ENCODE measurements at places on chromosomes 11 and 22.

DNA sequence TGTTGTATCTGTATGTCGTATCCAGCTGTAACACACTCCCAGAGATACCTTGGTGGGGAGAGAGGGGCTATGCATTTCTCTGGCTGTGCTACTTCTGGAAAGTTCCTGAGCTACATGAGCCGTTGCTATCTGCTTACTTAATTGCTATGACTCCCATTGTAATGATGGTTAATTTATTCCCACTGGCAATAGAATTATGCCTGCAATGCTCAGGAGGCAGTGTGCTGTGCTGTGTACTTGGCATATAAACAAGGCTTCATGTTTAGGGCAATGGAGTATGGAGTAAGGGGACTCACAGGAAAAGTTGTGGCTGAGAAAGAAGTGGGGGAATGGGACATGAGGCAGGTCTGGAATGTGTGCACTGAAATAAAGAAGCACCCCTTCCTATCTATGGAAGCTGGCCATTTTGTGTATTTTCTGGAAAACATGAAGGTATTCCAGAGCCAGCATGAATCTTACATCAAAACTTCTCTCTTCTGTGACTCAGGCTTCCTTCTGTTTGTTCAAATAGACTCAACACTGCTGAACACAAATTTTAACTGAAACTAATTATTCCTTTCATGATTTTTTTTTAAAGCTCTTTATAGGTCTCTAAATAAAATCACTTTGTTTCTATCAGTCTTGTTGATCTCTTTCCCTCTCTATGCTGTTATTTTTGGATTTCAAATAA, 40.6 kb downstream of the CD44 start:
- no peak for DNase-seq

DNA sequence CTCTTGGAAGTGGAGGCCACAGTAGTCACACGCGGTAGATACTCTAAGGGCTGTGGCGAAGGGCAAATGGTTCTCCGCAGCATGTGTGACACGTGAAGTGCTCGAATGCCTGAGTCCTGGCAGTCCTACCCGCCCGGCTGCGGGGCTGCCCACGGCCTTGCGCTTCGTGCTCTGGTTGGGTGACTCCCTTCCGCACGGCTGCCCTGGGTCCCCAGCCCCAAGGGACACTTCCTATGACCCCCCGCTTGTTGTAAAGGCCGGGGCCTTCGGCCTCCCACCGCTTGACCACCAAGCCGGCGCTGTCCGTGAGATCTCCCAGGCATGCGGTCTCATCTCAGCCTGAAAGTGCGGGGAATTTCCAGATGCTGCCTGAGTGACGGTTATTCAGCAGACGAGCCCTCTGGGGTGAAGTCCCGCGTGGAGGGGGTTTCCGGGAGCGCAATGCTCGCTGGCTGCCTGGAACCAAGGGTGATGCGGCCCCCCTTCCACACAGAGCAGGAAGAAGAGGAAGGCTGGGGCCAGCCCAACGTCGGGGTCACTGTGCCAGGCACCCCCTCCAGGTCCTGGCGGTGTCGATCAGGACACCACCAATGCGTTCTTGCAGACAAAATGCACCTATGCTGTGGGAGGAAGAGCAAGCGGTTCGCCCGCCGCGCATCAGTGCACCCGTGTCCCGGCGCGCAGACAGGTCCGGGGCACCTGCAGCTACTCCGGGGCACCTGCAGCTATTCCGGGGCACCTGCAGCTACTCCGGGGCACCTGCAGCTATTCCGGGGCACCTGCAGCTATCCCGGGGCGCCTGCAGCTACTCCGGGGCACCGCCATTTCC, 171.2 kb downstream of the OPCML start:
- no peak for DNase-seq

GRCh38 chr22:42931421-42932196, 74.5 kb upstream of the ARFGAP3 start:
- no peak for DNase-seq

- no peak for DNase-seq
Observed at GRCh38 chr22:22403771-22404170, 104.8 kb downstream of the ZNF280B start.

DNA sequence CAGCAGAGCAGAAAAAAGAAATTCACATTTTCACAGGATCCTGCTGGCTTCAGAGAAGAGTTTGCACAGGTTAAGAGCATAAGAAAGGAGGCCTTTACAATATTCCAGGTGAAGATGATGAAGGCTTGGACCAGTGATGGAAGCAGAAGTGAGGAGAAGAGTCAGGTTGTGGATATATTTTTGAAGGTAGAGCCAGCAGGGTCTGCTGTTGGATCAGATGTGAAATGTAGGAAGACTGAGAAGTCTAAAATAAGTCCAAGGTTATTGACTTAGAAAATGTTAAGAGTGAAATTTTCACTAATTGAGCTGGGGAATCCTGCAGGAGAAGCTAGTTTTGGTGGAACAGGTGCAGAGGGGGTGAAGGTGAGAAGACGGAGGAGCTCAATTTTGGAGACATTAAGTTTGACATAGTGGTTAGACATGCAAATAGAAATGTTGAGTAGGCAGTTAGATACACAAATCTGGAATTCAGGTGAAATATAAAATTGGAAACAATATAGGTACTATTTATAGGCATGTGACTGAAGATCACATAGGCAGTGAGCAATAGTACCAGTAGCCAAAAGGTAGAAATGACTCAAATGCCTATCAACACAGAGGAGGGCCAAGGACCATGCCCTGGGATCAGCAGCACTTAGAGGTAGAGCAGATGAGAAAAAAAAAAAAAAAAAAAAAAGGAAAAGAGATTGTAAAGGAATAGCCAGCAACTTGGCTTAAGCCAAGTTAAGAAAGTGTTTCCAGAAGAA, 252.0 kb downstream of the AASDHPPT start:
- DNase-seq = no peak
